ENCODE measurements at places on chromosomes 4 and X.

GRCh38 chrX:39955625-39956024 is 142.1 kb downstream of the BCOR start:
- no peak for DNase-seq

DNA sequence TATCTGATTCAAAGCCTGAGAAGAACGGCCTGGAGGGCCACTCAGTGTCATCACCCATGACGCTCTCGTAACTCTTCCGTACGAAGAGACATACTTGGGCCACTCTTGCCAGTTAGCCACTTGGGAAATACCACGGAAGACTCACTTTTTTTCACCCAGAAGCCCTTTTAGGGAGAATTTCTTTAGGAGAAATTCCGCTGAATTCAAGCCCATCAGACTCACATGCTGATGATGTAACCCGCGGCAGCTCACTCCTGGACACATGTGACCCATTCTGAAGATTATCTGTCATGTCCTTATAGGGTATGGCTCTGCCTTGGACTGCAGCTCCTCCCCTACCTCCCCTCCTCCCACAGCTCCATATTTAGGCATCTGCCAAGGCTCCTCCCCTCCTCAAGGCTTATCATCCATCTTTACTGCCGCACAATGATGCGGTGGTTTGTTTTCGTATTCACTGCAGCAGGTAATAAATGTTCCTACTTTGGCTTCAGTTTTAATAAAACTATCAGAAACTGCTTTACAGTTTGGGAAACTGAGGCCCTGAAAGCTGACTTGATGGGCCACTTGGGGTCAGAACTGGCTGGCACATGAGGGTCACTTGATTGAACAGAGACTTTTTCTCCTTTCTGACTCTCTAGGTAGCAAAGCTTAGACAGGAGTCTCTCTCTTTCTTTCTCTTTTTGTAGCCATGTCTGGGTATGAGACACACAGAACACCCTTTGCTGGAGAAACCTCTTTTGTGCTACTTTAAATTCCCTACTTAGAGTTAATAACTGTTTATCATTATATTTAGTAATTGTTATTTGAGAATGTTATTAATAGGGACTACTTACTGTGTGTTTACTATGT is 42.1 kb downstream of the RHOH start:
- DNase-seq = peak; percentile 65

DNA sequence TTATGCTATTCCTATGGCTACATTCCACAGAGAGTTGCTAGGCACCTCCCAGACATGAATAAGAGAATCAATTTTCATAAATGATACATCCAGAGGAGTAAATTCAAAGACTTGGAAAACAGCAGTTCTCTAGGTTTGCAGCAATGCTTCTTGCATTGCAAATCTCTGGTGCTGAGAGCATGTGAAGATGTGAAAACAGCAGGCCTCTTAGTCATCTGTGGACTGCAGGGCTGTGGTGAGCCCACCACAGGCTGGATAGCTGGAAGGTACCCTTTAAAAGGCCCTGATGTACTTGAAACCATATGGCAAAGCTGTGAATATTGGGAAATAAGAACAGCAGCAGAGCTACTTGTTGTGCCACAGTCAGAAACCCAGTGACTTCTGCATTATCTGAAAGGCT is 2135.9 kb downstream of the ARAP2 start:
- no peak for DNase-seq

DNA sequence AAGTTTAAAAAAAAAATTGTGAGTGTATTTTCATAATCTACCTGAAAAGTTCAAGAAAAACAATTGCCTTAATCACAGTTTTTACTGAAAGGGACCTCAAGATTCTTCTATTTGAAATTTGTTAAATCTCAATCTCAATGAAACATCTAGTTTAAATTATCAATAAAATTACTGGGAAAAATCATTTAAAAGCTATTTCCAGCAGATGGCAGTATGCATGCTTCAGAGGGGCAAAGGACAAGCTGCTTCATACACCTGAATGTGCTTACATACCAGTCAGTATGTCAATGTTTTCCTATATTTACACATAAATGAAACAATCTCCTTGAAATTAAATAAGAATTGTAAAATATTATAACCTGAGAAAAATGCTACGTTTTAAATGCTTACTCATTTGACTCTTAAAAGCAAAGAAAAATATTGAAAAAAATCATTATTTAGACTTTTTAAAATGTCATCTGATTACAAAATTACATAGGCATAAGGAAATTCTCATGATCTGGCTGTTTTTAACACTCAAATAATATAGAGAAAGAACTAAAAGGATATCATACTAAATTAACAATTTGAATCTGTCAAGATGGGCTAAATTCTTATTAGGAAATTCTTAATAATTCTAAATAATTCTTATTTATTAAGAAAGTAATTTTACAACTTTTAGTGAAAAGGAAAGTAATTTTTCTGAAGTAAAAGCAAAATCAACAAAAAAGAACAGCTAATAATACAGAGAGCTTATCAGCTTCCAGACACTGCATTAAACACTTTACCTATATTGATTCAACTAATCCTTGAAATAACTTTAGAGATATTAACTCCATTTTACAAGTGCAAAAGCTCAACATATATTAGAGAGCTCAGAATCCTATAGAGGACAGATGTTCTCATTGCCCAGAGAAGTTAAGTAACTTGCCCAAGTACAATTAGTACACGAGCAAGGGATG is 242.1 kb downstream of the ADAMTS3 start:
- DNase-seq = no peak

DNA sequence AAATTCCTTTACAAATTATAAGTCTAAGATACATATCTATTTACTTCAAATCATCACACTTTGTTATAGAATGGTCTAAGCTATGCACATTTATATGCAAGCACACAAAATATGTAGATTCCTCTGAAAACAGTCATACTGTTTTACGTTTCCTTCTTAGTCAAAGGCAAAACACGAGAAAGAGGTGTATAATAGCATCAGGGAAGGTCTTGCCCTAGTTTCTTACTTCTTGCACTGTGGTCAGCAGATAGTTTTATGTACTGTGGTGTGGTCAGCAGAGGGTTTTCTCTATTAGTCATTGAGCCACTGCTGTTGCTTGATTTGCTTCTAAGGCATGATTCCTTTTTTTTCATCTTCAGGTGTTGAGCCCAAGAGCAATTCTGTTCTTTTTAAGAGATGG is 117.7 kb downstream of the ADAM29 start:
- DNase-seq = no peak
